AG09319 (cell line): ENCODE measurements at places on chromosomes 3 and 15.

GRCh38 chr15:98150084-98150483 lies 189.6 kb downstream of the ARRDC4 start:
- DNase-seq: no peak

GRCh38 chr3:102450976-102451375 lies 16.2 kb downstream of the ZPLD1 start:
- no peak for DNase-seq

DNA sequence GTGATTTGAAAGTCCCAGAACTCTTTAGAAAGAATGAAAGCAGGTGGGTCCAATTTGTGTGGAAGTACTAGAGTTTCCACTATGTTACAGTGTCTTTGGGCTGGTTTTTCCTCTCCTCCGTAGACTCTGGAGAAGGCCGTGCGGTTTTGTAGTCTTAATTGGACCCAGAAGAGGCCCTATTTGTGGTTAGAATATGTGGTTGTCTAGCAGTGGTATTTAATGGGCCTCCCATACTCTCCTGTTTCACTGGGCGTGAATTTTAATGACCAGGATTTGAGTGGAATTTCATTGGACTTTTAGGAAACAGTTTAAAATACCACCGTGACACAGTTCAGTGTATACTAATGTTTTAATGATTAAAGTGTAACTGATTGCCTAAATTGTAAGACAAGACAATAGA lies 182.3 kb downstream of the BBX start:
- no peak for DNase-seq

GRCh38 chr3:125079675-125080045 lies 23.9 kb upstream of the HEG1 start:
- DNase-seq: no peak

GRCh38 chr3:186691676-186692075 lies 25.5 kb upstream of the KNG1 start:
- no peak for DNase-seq

DNA sequence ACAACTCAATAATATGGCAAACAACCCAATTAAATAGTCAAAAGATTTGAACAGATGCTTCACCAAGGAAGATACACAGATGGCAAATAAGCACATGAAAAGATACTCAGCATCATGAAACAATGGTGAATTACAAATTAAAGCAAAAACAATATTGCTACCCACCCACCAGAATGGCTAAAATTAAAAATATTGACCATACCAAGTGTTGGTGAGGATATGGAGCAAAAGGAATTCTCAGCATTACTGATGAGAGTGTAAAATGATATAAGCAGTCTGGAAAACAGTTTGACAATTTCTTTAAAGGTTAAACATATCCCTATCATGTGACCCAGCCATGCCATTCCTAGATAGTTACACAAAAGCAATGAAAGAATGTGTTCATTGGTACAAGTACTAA lies 5.7 kb upstream of the PXYLP1 start:
- no peak for DNase-seq

GRCh38 chr3:23041918-23042696 lies 161.0 kb upstream of the UBE2E2 start:
- no peak for DNase-seq

DNA sequence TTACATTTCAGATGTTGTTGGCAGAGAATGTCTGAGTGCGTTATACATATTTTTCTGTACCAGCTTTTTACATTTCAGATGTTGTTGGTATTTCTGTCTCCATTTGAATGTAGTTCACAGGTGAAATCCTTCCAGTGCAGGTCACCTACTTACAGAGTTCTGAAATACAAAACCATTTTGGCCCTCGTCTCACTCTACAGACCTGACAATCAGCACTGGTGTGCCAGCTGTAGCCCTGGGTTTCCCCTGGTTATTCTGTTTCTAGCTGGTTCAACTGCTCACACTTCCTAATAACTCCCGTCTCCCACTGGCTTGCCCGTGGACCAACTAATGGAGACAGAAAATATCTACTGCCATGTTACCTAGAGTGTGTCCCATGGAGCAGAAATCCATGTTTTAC lies 87.5 kb upstream of the CDIN1 start:
- no peak for DNase-seq

DNA sequence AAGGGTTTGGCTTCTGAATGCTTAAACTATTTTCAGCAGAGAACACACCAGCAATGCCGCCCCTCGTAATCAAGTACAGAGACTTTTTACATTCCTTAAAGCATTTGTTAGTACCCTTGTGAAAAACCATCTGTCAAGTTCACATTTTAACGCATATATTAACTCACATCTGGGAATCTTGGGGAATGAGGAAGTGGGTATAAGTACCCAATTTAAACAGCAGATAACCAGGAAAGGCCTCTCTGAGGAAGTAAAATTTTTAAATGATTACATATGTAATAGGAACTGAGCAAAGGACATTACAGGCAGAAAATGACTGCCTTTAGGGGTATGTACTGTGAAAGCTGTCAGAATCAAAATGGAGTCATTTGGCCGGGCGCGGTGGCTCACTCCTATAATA lies 12.8 kb upstream of the CFAP44 start:
- DNase-seq: no peak

- no peak for DNase-seq
These were observed 29.7 kb downstream of the SEMA7A start for GRCh38 chr15:74403991-74404563.

DNA sequence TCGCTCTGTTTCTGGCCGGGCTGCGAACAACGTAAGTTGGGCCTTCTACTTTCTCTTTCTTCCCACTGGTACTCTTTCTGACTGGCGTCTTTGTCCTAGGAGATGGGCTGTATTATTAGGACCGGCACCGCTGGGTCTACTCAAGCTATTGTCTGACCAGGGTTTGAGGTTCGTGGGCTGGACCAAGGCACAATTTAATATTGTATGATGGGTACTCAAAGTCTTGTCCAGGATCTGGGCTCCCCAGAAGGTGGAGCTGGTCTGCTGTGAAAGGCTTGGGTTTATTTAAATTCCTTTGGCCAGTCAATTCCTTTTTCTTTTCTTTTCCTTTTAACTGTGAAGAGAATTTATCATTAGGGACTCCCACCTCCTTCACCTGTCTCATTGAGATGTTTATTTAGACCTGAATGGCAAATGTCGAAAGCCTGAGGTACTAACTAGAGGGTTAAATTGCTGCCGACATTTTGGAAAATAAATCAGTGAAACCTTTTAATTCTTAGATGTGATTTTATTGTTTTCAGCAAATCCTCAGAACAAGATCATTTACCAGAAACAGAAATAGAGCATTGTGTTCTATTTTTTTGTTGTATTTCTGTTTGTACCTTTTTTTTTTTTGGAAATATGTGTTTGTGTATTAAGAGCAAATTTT lies 410 bp downstream of the LRRC49 start:
- DNase-seq: peak; percentile 41

GRCh38 chr15:98953968-98954367 lies 53.6 kb downstream of the PGPEP1L start:
- no peak for DNase-seq

DNA sequence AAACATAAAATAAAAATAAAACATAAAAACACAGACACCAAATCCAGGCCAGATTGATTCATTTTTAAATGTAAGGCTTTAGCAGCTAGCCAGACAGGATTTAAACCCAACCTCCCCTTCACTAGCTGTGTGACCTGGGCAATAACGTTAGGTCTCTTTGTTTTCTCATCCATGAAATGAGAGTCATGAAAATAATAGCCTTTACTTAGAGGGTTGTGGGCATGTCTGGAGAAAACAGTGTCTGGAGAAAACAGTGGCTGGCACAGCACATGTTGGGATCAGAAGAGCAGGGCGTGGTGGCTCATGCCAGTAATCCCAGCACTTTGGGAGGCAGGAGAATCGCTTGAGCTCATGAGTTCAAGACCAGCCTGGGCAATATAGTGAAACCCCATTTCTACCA lies 1.9 kb upstream of the DPPA4 start:
- DNase-seq: no peak

GRCh38 chr15:92914768-92915221 lies 14.7 kb downstream of the CHD2 start:
- DNase-seq: no peak

DNA sequence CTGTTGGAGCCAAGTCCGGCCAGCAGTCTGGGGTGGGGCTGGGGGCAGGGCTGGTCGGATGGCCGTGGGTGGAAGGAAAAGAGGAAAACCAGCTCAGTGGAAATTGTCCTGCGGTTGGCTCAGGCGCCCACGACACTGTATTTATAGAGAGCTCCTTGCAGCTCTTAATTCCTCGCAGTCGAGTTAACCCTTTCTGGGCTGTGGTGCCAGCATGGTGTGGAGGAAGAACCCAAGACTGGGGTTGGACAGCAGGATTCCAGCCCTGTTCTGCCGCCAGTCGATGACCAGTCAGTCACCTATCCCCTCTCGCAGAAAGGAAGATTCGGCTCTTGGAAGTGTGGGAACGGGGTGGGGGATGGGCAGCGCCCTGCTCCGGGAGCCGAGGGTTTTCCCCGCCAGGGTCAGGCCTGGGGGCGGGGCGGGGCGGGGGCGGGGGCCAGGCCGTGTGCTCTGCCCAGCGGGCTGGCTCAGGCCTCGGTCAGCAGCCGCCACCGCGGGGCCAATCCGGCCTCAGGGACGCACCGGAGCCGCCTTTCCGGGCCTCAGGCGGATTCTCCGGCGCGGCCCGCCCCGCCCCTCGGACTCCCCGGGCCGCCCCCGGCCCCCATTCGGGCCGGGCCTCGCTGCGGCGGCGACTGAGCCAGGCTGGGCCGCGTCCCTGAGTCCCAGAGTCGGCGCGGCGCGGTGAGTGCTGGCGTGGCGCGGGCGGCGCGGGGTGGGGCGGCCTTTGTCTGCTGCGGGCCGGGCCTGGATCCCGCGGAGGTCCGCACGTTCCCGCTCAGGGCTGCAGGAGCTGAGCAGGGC lies at the start of gene CD276:
TSS of gene CD276 (plus strand) at position 607 of the 804 bp plus-strand sequence. CDS start 15,257 bp downstream, outside the sequence.
- DNase-seq: peak; percentile 44

DNA sequence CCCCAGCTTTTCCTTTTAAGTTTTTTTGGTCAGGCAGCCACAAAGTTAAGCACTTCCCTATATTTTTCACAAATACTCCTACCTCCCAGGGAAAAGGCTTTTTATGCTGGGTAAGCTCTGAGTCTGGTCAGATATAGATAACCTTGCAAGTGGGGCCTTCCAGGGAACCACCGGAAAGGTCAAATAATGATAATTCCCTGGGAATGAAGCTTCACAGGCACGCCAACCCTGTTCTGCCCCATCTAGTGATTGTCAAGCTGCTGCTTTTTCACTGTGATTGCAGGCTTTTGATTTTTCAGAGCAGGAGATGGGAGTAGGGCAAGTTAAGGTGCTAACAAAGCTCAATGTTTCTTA lies 121.0 kb downstream of the ZNF609 start:
- no peak for DNase-seq

GRCh38 chr15:71051539-71051938 lies 63.7 kb upstream of the THSD4 start:
- no peak for DNase-seq

DNA sequence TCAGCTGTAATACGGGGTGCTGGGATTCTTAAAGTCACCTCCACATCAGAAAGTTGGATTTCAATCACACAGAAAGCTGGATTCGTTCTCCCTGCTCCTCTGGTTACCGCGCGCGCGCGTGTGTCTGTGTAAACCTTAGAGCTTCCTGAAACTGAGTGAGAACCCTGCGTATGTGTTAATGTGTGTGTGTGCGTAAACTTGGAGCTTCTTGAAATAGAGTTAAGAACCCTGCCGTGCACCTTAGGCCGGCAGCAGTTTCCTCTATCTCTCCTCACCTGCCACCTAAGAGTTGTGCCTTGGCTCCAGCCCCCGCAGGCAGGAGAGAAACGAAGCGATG lies 531 bp downstream of the LZTFL1 start:
- no peak for DNase-seq

- DNase-seq: no peak
These were observed 37.2 kb downstream of the MGLL start for GRCh38 chr3:127784865-127785710.

- DNase-seq: no peak
These were observed 40.3 kb upstream of the PTPRG start for GRCh38 chr3:61520966-61521628.

GRCh38 chr15:83947156-83947555 lies 288.4 kb upstream of the GOLGA6L4 start:
- no peak for DNase-seq

DNA sequence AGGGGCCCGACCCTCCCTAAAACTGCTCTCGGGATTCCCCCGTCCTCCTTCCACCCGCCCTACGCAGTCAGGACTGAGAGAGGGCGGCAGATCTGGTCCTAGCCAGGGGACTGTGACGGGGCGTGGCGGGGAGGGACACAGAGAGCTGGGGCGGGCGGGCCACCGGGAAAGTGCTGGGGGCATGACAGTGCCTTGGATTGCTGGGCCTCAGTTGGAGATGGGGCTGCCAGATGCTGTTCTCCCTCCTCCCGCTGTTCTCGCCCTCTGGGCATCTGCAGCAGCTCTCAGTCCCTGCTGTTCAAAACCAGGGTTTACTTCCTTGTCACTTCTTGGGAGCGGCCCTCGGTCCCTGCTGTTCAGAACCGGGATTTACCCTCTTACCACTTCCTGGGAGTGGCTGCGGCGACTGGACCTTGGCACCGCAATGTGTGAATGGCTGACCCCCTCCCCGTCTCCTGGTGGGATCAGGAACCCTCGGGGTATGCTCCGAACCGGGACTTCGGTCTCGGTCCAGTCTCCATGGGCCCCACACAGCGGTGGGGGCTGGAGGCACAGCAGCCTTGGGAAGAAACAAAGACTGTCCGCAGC lies 1.8 kb upstream of the RPP25 start:
- no peak for DNase-seq

- DNase-seq: no peak
These were observed 1.5 kb downstream of the DLL4 start for GRCh38 chr15:40930430-40931299.

DNA sequence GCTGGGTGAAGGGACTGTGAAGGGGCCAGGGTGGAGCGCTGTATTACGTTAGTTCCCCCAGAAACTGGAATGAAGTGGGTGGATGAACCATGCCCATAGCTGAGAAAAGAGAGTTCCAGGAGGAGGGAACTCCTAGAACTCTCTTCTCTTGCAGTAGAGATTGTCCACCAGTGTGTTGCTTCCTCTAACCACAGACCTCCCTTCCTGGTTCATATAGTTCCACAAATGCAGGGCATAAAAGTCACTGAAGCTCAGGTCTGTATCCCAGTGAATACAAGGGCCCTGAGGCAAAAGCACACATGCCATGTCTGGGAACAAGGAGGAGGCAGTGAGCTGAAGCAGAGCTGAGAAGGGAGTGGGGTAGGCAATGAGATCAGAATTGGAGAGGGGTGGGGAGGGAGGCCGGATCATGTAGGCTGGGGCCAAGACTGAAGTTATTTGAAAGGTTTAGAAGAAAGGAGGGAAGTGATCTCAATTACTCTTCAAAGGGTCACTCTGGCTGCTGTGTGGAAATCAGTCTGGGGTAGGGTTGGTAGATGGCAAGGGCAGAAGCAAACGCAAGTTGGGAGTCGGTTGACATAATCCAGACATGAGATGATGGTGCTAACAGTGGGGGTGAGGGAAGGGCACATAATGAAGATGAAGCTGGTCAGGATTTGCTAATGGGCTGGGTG lies 6.5 kb downstream of the A4GNT start:
- DNase-seq: no peak

GRCh38 chr3:100125161-100125938 lies 11.0 kb upstream of the FILIP1L start:
- DNase-seq: no peak

DNA sequence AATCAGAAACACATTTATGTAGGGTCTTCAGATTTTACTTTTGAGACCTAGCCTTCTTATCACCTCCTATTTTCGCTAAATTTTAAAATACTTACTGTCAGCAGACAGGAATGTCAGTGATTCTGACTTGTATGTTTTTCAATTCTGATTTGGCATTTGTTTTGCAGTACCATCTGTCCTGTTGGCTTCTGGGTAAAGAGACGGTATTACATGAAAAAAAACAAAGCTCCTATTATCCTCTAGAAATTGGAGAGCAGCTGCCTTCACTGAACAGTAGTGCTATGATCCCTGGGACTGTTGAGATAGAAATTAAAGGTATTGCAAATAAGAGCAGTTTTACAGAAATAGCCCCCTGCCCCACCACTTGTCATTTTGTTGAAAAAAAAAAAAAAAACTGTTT lies 8.4 kb downstream of the ARMC8 start:
- DNase-seq: no peak
